GM04503 (cell line): ENCODE measurements at places on chromosomes 7 and 10.

- no peak for DNase-seq
These were observed 6.4 kb upstream of the MYL10 start for GRCh38 chr7:101635484-101635883.

DNA sequence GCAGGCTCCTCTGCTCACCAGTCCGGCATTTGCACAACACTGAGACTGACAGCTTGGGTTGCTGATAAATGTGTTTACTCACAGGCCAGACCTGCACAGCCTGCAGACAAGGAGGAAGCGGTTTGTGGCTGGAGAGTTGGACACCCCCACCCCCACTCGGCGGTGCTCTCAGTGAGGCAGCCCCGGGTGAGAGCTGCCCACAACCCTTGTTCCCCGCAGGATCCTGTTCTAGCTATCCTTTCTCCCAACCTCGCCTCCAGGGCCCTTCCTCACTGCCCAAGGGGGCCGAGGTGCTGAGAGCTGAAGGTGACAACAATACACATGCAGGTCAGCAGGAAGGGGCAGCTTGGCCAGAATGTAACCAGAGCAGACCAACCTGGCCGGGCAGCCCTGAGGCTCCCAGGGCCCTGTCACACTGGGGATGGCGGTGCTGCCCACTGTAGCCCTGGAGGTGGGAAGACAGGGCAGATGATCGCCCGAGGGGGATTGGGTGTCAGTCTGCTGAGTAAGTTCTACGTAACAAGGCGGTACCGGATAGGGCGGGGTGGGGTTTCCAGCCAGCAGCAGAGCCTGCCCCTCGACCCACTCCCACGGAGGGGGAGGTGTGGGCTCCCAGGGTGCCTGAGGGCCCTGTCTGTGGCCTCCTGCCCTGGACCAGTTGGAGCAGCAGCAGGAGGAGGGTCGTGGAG, 2.1 kb upstream of the ADAM8 start:
- no peak for DNase-seq

GRCh38 chr10:24884316-24884715, 68.1 kb downstream of the PRTFDC1 start:
- no peak for DNase-seq

- no peak for DNase-seq
These were observed 66.1 kb downstream of the CALML3 start for GRCh38 chr10:5590816-5591215.

- no peak for DNase-seq
These were observed 3.2 kb downstream of the HPSE2 start for GRCh38 chr10:99232360-99232999.

DNA sequence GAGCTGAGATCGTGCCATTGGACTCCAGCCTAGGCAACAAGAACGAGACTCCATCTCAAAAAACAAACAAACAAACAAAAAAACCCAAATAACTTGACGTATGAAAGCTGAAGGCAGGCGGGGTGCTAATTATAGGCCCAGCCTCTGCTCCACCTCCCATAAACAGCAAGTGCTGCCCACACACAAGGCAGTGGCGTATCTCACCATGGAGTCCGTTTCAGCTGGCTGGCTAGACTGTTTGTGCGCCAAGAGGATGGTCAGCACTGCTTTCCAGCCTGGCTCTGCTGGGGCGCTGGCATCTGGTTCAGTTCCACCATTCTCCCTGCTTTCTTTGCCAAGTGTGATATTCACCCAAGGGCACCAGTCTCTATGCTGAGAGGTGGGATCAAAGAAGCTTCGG, 29.1 kb downstream of the ZC3HC1 start:
- DNase-seq = no peak

GRCh38 chr10:74855027-74855426, 28.6 kb downstream of the KAT6B start:
- no peak for DNase-seq

DNA sequence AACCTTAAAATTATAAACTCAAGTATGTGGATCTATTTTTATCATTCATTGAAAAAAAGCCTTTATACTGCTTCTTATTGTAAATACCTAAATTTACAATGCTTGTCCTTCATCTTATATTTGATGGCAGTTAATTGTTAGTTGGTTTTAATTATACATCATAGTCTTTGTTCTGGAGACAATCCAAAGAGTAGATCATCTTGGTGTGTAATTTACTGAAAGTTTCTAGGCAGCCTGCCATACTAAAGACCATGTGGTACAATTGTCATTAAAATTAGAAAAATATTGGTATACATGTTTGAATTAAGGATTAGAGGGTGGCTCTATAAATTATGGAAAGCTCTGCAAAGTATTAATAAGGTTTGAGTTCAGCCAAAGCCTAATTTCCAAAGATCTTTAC, 231.4 kb downstream of the KCND2 start:
- DNase-seq = no peak

DNA sequence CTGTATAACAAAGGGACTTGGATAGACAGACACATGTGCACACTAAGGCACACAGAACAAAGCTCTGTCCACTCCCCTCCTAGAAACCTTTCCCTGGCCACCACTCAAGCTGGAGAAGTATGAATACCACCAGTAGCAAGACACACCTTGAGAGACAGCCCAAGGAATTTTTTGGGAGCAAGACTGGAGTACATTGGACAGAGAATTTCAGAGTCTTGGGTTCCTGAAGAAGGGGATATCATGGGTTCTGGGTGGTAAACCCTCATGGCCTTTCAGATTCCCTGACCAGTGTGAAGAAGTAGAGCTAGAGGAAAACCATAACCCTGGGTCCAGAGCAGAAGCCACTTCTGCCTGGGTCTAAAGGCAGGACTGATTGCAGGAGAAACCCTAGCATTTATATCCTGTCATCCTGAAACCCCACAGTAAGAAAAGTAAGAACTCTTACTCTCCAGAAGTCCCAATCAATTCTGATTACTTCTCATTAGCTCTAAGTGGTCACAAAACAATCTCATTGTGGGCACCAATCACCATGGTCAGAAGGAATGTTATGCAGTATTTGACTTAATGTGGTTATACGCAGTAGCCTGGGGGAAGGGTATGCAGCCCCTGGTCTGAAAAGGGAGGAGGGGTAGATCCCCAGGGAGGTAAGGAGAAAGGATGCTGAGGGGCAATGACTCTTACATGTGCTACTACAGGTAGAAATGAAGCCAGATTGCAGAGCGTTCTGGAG, 20.4 kb upstream of the MACC1 start:
- DNase-seq = no peak

GRCh38 chr7:51467384-51468017, 150.9 kb upstream of the COBL start:
- DNase-seq = no peak
